ENCODE measurements at places on chromosomes 4 and X.
A peak's percentile ranks its signal among the peaks of the same experiment; 100 is the strongest.

GRCh38 chr4:140078366-140078765, 75.6 kb downstream of the MAML3 start:
- DNase-seq, result no peak

DNA sequence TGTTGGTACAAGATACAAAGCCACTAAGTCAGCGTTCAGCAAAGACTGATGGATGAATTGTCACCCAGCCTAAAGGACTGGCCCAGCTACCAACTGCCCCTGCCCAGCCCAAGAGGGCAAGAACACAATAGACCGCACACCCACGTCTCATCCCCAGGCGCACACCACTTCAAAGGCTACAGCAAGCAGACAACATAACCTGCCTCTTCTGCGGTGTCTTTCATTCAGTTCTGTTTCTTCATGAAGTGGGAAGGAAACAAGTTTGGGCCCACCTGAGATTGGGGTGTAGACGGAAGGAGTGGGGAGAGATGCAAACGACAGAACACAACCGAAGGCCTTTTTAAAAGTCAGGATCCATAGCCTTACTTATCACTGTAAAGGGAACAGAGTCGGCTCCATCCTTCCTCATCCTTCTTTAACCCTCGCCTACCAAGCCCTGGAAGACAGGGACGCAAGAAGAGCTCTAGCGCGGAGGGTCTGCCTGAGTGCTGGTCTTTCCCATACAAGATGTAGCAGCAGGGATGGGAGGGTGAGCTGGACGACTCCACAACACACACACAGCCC, 691 bp downstream of the SCARB2 start:
- no peak for DNase-seq

- DNase-seq, result no peak
Observed at GRCh38 chr4:160026721-160027120, 923.8 kb downstream of the RAPGEF2 start.

DNA sequence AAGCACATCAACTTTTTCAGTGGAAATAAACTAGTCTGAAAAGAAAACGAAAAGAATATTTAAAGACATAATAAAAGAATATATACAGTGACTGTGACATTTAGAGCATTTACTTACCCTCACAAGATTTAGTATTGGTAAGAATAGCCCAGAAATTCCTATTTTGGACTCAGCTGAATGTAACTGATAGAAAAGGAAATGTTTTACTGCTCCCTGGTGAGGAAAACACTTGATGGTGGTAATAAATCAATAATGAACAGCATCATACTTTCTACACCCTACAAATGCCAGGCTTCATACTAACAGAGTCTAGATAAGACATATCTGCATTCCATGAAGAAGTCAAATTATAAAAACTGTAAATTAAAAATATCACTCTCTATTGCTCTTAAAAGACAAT, 753.5 kb upstream of the PCDH10 start:
- DNase-seq, result no peak

DNA sequence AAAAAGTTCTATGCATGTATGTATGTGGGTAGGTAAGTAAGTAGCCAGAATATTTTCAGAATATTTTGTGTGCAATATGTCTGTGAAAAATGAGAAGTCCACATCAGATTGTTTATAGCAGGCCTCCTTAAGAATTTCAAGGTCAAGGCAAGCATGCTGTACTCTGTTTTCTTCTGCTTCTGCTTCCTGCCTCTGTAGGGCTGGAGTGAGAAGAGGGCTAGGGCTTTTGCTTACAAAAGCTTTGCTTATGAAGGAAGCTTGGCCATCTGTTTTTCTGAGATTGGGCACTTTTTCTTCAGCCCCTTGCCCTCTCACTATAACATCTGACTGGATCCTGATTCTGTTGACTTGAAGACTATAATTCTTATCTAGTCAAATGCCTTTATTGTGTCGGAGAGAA, 150.4 kb downstream of the EMCN start:
- peak; percentile 44 for DNase-seq

DNA sequence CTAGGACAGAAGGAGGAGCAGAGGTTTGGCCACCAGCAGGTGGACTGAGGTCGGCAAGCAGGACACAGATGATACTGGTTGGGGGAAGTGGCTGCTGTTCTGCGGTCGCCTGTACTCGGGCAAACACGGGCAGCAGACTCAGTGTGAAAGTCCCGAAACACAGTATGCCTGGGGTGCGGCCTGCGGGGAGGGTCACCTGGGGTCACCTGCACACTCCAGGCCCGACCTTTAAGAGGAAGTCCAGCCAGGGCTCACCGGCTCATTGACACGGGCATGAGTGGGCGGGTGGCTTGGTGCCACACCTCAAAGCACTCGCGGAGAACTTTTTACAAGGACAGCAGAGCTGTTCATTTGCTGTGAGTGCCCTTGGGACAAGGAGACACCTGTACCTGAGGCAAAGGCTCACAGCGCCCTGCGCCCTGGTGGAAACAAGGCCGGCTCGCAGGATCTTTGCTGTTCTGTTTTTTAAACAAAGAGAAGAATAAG, 71.5 kb upstream of the MXD4 start:
- DNase-seq, result peak; percentile 80

DNA sequence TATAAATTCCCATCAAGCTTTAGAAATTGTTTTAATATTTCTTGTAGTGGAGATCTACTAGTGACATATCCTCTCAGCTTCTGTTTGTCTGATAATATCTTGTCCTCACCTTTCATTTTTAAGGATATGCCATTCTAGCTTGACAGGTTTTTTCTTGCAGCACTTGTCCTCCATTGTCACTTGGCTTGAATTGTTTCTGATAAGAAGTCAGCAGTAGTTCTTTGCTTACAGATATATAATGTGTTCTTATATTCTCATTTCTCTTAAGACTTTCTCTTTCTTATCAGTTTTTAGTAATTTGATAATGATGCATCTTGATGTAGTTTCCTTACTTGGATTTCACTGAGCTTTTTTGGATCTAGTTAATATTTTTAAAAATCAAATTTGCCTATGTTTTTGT, 120.6 kb upstream of the NUDT6 start:
- no peak for DNase-seq

- DNase-seq, result no peak
Observed at GRCh38 chr4:162241857-162242256, 78.1 kb upstream of the FSTL5 start.

GRCh38 chr4:10028910-10029309, 7.6 kb upstream of the SLC2A9 start:
- no peak for DNase-seq

DNA sequence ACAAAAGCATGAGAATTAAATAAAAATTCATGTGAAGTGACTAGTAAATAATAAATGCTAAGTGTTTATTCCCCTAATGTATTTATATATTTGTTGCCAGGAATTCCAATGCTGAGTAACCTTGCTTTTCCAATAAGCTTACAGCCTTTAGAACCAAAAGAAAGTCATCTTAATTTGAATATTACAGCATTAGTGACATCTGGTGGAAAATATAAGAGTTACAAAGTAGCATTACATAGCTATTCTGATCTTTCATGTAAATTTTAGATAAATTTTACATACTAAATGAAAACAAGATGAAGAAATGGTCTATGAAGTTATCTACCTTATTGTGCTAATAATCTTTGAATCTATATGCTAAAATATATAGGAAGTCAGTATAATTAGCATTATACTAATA, 10.4 kb downstream of the MAD2L1 start:
- no peak for DNase-seq

DNA sequence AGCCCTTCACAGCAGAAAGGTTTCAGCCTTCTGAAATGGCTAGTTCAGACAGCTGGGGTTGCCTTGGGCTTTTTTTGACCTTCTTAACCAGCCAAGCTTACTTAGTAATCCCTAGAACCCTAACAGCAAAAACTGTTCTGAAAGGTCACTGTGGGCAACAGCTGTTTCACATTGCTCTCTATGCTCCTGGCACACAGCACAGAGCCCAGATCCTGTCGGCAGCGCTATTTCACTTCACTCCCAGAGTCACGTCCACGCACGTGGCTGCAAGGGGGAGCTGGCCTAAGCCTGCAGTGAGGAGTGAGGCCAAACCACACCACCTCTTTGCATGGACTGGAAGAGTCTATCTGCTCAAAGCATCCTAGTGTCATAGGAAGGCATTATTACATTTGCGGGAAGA, 32.0 kb upstream of the STS start:
- DNase-seq, result peak; percentile 84

- no peak for DNase-seq
Observed at GRCh38 chr4:163988865-163989264, 494.4 kb downstream of the TMA16 start.

- peak; percentile 67 for DNase-seq
Observed at GRCh38 chr4:100721077-100721476, 203.3 kb upstream of the EMCN start.

DNA sequence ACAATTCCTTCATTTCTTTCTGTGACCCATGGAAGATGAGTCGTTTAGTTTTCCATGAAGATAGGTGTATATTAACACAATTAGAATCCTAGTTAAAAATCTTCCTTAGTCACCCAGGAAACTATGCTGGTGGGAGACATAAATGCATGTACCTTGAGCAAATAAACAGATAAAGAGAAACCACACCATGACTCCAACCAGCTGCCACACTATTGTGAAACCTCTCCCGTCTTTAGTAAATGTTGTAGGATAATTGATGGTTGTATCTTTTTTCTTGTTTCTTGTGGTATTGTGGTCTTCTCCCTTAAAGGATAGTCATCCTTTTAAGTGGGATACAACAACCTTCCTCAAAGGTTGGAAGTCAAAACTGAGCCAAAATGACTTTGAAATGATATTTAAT, 103.8 kb upstream of the LEF1 start:
- no peak for DNase-seq

All from GM12865 (cell line).